ENCODE measurements at places on chromosomes 6 and 20.

DNA sequence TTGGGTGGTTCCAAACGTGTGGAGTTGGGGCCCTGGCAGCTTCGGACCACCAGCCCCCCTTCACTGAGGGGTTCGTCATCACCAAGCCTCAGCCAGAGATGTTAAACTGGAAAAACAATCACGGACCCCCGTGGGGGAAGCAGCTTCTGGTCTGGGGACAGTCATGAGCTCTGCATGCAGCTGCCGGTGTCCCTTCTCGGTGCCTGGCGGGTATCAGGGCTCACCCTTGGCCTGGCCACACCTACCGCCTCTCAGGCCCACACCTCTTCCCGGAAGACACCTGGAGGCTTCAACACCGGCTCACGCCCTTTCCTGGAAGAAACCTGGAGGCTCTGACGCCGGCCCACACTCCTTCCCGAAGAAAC lies 77.8 kb upstream of the BHLHE23 start:
- DNase-seq: no peak

GRCh38 chr6:13694562-13694961 lies 17.1 kb downstream of the RANBP9 start:
- DNase-seq: no peak

DNA sequence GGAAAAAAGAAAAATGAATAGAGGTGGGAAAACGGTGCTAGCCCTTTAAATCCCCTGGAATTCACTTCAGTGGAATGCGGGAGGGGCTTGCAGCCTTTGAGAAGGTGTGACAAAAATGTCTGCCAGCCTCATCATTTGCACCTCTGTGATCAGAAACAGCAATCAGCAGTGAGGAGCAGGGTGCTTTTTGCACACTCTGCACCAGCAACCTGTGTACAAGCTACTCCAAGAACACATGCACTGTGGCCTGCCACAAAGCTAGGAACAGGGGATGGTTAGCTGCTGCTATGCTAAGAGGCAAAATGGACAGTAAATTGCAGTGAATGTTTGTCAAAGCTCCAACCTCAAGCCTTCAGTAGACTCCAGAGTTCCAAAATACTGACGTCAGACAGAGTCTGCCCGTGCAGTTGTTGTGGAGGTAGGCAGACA lies 29.7 kb downstream of the GINS1 start:
- no peak for DNase-seq

- DNase-seq: no peak
Measured at GRCh38 chr6:795046-795685, 102.2 kb upstream of the EXOC2 start.

- no peak for DNase-seq
Measured at GRCh38 chr20:17902531-17903083, 66.0 kb downstream of the SNX5 start.

GRCh38 chr6:101482606-101483005 lies 89.1 kb downstream of the GRIK2 start:
- DNase-seq: no peak

GRCh38 chr6:38404355-38404754 lies 235.4 kb downstream of the BTBD9 start:
- DNase-seq: no peak

- no peak for DNase-seq
Measured at GRCh38 chr6:71181565-71181964, 107.0 kb upstream of the OGFRL1 start.

DNA sequence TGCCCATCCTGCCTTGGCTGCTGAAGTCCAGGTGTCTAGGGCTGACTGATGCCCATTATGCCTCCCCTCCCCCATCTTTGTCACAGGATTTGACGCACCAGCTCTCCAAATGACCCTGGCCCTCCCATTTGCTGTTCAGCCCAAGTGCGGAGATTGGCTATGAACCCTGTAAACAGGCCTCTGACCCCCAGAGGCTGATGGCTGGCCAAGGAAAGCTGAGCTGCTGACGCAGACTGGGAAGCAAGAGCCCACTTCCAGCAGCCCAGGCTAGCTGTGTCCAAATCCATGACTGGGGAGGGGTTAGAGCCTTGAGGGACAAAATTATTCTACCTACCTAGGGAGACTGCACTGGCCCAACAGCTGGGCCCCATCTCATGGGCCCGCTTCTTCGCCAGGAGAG lies 797 bp upstream of the GNRH2 start:
- no peak for DNase-seq
